ENCODE measurements at places on chromosomes 11 and 22. TPM values are rescaled to one million over a fixed set of nuclear protein-coding genes. Genes with fewer than 3 reads are reported as not detected.

DNA sequence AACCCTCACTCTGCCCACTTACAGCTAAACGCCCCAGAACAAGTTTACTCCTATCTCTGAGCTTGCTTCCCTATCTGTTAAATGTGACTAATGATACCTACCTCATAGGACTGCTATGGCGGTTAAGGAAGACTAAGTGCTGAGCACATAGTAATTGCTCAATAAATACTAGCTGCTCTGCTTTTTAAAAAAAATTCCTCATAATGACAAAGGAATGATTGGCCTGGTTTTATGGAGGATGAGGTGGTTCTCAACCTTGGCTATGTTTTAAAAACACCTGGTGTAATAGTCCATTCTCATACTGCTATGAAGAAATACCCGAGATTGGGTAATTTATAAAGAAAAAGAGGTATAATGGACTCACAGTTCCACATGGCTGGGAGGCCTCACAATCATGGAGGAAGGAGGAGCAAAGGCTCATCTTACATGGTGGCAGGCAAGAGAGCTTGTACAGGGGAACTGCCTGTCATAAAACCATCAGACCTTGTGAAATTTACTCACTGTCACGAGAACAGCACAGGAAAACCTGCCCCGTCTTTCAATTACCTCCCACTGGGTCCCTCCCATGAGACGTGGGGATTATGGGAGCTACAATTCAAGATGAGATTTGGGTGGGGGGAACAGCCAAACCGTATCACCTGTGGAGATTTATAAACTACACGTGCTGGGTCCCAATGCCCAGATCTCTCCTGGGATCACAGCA lies 127.2 kb upstream of the SYT13 start:
- no peak for DNase-seq
- H3K27me3 ChIP-seq = peaks cover 9% of the 10 kb centered on the region
- H3K27ac ChIP-seq = no peak overlapping the region
- H3K36me3 ChIP-seq = no peaks in the 10 kb centered on the region
- no peak overlapping the region for H3K4me3 ChIP-seq
- H3K4me1 ChIP-seq = peaks cover 17% of the 10 kb centered on the region

- H3K27me3 ChIP-seq = peaks cover 8% of the 10 kb centered on the region
- H3K4me3 ChIP-seq = no peak overlapping the region
- no peak overlapping the region for H3K27ac ChIP-seq
- no peaks in the 10 kb centered on the region for H3K36me3 ChIP-seq
These were observed 17.6 kb downstream of the FADS3 start for GRCh38 chr11:61873588-61874376.

DNA sequence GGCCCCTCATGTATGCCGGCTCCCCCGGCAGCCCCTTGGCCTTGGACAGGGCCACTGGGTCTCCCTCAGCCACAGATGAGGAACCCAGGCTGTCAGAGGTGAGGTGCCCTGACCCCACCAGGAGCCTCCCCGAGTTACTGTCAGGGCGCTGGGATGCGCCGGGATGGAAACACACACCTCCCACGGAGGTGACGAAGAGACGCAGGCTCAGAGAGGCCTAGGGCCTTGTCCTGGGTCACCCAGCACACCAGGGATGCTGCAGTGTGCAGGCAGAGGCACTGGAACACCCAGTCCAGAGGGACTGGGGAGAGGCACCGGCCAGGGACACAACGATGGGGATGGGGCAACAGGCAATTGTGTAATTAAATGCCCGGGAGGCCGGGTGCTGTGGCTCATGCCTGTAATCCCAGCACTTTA lies 81.2 kb upstream of the PRR5 start:
- peaks cover 14% of the 10 kb centered on the region for H3K27me3 ChIP-seq
- no peaks in the 10 kb centered on the region for H3K36me3 ChIP-seq
- H3K4me3 ChIP-seq = no peak overlapping the region
- no peak overlapping the region for H3K27ac ChIP-seq
- no peaks in the 10 kb centered on the region for H3K4me1 ChIP-seq
- DNase-seq = no peak

- no peaks in the 10 kb centered on the region for H3K27me3 ChIP-seq
- H3K4me1 ChIP-seq = no peaks in the 10 kb centered on the region
- no peaks in the 10 kb centered on the region for H3K36me3 ChIP-seq
- no peak for DNase-seq
These were observed 93.9 kb upstream of the API5 start for GRCh38 chr11:43217849-43218248.

Gene NXPE4
- not detected for total RNA-seq

GRCh38 chr11:13090228-13090708 lies 81.2 kb downstream of the RASSF10 start:
- no peak for DNase-seq
- H3K4me3 ChIP-seq = no peak overlapping the region
- peaks cover under 1% of the 10 kb centered on the region for H3K27me3 ChIP-seq
- peaks cover 7% of the 10 kb centered on the region for H3K4me1 ChIP-seq

GRCh38 chr11:124747406-124748099 lies 4.5 kb downstream of the VSIG2 start:
- peaks cover 89% of the 10 kb centered on the region for H3K27me3 ChIP-seq
- H3K36me3 ChIP-seq = no peaks in the 10 kb centered on the region
- DNase-seq = no peak
- peaks cover 22% of the 10 kb centered on the region for H3K4me1 ChIP-seq
- peak overlapping the region; percentile 86 for H3K4me3 ChIP-seq

DNA sequence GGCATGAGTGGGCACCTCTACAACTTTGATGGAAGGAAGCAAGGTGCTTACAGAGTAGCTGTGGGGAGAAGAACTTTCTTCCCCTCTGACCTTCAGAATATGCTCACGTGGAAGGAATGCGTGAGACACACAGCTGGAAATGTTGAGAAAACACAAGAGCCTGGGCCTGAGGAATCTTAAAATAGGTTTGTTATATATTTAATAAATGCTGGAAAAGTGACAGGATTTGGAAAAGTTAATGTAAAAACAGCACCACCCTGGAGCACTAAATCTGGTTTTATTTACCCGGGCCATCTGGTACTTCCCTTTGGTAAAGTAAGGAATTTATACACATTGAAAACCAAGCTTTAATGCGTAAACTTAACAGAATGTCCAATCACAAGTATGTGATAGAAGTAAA lies 14.0 kb upstream of the AMPD3 start:
- DNase-seq = no peak
- H3K36me3 ChIP-seq = no peaks in the 10 kb centered on the region
- no peaks in the 10 kb centered on the region for H3K27me3 ChIP-seq
- H3K4me3 ChIP-seq = no peak overlapping the region
- H3K27ac ChIP-seq = no peak overlapping the region

Gene CTSD
- 158 TPM for total RNA-seq

DNA sequence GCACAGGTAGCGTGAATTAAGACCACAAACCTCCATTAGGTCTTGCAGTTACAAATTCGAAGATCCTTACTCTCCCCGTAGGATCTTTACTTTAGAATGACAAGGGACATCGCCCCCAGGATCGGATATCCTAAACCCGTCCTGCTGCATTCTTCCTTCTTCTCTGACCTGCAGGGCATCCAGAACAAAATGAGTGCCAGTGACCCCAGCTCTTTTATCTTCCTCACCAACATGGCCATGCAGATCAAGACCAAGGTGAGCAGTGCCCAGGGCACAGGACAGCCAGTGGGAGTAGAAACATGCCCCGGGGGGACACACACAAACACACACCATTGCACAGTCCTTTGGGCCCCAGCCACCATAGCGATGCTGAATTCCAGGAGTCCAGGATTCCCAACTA lies 42.6 kb upstream of the MPEG1 start:
- H3K36me3 ChIP-seq = no peaks in the 10 kb centered on the region
- H3K27me3 ChIP-seq = no peaks in the 10 kb centered on the region
- peaks cover 1% of the 10 kb centered on the region for H3K4me1 ChIP-seq

DNA sequence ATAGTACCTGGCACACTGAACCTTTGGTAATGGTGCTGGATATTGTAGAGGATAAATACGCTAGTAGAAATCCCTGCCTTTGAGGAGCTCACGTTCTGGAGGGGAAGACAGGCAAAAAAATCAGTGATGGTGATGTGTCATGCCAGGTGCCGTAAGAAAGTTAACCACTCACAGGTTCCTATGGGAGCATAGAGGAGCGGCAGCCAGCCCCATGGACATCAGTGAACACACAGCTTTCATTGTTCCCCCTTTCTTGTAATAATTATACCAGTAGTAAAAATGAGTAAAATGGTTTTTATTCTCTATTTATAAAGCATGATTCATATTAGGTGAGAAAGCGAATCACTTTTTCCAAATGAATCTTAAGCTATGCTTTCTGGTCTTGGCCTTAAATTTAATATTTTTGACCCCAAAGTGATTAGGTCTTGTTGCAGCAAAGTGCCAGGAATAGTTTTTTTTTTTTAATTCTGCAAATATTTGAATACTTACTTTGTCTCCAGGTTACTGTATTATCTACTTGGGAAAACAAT lies 57.9 kb downstream of the UVRAG start:
- no peak for DNase-seq
- H3K27ac ChIP-seq = no peak overlapping the region
- no peaks in the 10 kb centered on the region for H3K27me3 ChIP-seq
- H3K4me1 ChIP-seq = peaks cover 19% of the 10 kb centered on the region
- no peak overlapping the region for H3K4me3 ChIP-seq
- H3K36me3 ChIP-seq = no peaks in the 10 kb centered on the region

DNA sequence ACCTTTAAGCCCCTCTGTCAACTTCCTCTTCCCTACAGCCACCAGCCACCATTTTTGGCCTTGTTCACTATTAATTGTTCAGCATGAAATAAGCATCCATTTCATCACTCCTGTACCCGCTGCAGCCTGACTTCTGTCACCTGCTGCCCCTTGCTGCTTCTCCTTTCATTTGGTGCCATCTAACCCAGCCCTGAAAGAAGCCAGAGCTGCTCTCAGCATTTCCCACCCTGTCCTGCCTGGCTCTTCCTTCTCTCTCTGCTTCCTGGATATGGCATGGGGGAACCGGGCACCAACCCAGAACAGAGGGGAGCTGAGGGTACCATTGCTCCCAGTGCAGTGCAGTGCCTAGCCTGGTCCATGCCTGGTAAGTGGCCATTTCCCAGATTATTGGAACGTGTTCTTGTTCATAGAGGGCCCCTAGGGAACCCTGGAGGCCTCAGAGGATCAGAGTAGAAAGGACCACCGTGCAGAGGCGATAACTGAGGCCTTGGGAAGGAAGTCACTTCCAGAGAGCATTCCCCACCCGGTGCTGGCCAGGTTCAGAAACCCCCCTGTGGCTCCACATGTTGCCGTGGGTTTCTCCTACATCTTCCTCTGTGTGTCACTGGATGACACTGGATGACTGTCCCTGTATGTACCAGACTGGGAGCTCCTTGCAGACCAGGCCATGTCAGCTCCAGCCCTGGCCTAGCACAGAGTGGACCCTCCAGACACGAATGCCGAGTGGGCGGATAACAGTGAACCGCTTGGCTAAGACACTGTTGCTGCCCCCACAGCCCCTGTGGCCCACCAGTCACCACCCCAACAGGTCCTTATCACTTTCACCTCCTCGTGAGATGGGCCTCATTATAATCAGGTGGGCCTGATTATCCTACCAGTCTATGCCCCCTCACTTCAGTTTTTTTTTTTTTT lies 4.7 kb downstream of the YDJC start:
- peak overlapping the region; percentile 35 for H3K27ac ChIP-seq
- H3K27me3 ChIP-seq = no peaks in the 10 kb centered on the region
- no peak for DNase-seq
- H3K4me1 ChIP-seq = peaks cover 2% of the 10 kb centered on the region
- H3K36me3 ChIP-seq = peaks cover 15% of the 10 kb centered on the region

DNA sequence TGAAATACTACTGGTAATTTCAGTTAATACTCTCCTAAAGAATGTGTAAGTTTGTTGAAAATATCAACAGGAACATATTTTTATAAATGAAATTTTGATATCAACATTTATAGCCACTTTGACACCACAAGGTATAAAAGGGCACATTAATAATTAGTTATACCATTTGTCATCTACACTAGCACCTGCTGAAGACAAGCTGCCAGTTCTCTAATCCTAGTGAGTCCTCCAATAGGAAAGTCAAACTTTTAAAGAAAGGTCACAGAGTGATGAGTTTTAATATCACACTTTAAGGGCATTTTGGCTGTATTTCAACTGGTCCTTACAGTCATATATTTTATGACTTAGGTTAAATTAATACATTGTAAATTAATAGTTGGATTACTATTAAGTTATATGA lies 52.3 kb downstream of the APOL5 start:
- peaks cover 5% of the 10 kb centered on the region for H3K4me1 ChIP-seq
- no peak overlapping the region for H3K27ac ChIP-seq
- DNase-seq = no peak
- H3K4me3 ChIP-seq = no peak overlapping the region
- peaks cover 4% of the 10 kb centered on the region for H3K36me3 ChIP-seq

- peaks cover 7% of the 10 kb centered on the region for H3K4me1 ChIP-seq
- no peaks in the 10 kb centered on the region for H3K36me3 ChIP-seq
- no peak overlapping the region for H3K27ac ChIP-seq
- DNase-seq = no peak
These were observed 2.6 kb upstream of the NUDT8 start for GRCh38 chr11:67632175-67632981.

- no peaks in the 10 kb centered on the region for H3K36me3 ChIP-seq
- H3K4me3 ChIP-seq = peak overlapping the region; percentile 11
- peaks cover 11% of the 10 kb centered on the region for H3K4me1 ChIP-seq
- H3K27me3 ChIP-seq = no peaks in the 10 kb centered on the region
- H3K27ac ChIP-seq = peak overlapping the region; percentile 95
These were observed 279.1 kb downstream of the BRD1 start for GRCh38 chr22:49548356-49549202.

GRCh38 chr22:33049119-33049729 lies 9.0 kb downstream of the SYN3 start:
- DNase-seq = peak; percentile 59
- peaks cover 3% of the 10 kb centered on the region for H3K4me1 ChIP-seq
- no peaks in the 10 kb centered on the region for H3K36me3 ChIP-seq
- peaks cover 35% of the 10 kb centered on the region for H3K27me3 ChIP-seq
- H3K4me3 ChIP-seq = no peak overlapping the region
- H3K27ac ChIP-seq = no peak overlapping the region

DNA sequence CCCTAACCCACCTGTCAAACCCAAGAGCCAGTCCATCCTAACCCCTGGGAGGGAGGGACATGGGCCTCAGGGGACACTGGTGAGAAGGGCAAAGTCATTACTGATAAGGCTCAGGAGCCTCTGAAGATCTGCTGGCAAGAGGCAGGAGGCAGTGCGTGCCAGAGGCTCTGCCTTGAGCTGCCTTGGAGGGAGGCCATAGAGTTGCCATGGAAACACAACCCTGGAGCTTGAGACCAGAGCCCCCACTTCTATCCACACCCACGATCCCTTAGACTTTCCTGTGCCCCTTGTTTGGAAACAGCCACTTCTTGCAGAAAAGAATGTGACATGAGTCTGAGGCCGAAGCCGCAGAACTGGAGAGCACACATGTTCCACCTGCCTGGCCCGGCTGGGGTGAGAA lies 89.7 kb upstream of the CSNK2A3 start:
- H3K27ac ChIP-seq = no peak overlapping the region
- no peak for DNase-seq
- H3K36me3 ChIP-seq = no peaks in the 10 kb centered on the region
- no peak overlapping the region for H3K4me3 ChIP-seq
- peaks cover 4% of the 10 kb centered on the region for H3K27me3 ChIP-seq
- H3K4me1 ChIP-seq = peaks cover 38% of the 10 kb centered on the region

Gene PRDM10
- 19.3 TPM for total RNA-seq

- peaks cover 10% of the 10 kb centered on the region for H3K4me1 ChIP-seq
- DNase-seq = no peak
- no peaks in the 10 kb centered on the region for H3K36me3 ChIP-seq
- peak overlapping the region; percentile 29 for H3K4me3 ChIP-seq
- H3K27ac ChIP-seq = peak overlapping the region; percentile 71
These were observed 54.8 kb upstream of the B3GAT1 start for GRCh38 chr11:134466610-134467567.

Gene KLHDC7B
- not detected for total RNA-seq

Gene OR52I2
- not detected for total RNA-seq

All from progenitor cell of endocrine pancreas (in vitro differentiated cells).